ENCODE measurements at places on chromosomes 1 and 21.
A peak's percentile ranks its signal among the peaks of the same experiment; 100 is the strongest.

- DNase-seq: no peak
Measured at GRCh38 chr1:227786673-227787512, 28.6 kb upstream of the PRSS38 start.

GRCh38 chr1:3547055-3548005 is 64.0 kb downstream of the MEGF6 start:
- no peak for DNase-seq

DNA sequence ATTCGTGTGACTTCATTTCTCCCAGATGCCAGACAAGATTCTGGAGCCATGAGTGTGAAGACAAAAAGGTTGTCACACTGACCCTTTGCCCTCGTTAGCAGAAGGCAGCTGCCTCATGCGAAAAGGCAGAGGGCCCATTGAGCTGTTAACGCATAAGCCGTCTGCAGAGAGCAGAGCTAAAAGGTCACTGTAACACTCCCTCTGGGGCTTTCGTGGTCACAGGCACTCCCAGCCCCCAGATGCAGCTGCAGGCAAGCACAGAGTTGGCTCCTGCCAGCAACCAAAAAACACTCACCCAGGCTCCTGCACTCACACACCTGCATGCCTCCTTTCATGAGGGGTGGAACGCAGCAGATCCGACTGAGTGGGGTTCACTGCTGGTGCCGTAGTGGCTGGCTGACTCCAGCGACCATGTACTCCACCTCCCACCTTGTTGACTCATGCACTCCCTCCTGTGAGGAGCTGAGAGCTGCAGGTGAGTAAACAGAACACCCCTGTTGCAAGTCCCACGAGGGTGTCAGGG is 287.5 kb downstream of the SMYD3 start:
- no peak for DNase-seq

DNA sequence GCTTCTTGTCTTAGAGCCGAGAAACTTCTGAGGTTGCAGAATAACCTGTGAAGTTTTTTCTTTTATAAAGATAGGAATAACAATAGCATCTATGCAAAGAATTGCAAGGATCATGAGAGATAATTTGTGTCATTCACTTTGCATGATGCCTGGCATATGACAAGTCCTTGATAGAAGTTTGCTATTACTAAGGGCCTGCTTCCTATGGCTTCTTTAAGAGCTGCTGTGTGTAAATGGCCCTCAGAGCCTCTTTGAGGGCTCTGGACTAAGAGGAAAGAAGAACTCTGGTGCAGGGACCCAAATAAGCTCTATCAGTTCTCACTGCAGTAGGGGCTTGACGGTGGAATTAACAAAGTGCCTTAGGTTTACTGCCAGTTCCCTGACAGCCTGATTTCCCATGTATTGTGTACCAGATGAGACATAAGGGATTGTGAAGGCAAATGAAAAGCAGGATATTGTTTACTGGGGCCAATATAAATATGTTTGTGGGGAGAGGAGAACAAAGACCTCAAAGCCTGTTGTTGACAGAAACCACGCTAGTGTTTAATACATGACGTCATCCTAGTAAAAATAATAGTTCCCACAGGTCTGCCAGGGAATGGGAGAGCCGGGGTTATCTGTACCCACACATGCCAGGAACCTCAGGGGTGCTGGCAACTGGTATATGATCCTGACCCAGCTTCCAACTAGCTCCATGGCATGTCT is 131.2 kb upstream of the UBE2U start:
- no peak for DNase-seq

GRCh38 chr1:196361112-196361714 is 247.0 kb downstream of the KCNT2 start:
- no peak for DNase-seq

GRCh38 chr1:42756956-42757891 is 9.6 kb downstream of the P3H1 start:
- peak; percentile 46 for DNase-seq

DNA sequence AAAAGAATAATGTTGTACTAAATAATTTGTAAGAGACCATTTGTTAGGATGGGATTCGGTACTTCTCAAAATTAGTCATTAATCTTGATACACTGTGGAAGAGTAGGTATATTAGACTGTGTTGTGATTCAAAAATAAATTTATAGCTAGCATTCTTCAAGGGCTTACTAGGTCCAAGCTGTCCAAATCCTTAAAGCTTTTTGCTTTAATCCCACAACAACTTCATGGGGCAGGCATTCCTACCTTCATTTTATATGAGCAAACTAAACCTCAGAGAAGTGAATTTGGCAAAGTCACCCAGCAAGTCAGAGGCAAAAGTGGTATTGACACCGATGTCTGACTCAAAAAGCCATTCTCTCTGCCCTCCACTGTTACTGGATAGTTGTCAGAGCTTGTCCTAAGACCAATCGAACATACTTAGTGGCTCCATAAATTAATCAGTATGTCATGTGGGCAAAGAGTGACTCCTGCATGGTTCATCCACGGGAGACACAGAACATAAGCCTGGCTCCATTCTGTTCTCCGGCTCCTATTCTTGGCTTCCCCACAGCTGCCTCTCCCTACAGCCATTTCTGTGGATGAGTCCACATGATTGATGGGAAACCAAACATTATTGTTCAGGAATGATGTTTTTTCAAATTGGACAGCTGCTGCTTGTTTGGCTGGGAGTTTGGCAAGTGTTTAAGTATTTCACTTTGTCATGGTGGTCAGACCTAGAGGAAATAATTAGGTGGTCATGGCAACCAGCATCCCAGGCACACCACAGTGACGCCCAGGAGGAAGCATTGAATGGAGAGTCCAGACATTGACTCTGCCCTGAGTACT is 133.4 kb upstream of the FGGY start:
- no peak for DNase-seq

DNA sequence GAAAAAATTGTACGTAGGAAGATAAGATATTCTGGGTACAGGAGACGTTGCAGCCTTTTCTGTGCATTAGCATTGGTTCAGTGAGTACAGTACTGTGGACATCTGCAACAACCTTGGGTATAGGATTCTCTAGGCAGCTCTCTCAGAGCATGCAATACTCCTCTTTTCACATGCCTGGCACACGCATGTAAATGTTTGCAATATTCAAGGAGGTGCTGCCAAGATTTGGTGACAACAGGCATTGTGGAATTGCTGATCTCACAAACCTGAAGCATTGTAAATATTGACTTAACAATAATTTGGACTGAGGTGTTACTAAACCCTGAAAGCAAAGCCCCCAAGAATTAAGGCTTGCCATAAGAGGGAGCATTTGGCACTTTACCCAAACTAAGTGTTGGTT is 126.8 kb downstream of the GRIK1 start:
- DNase-seq: no peak

GRCh38 chr21:24336491-24336890 is 1270.8 kb downstream of the MRPL39 start:
- DNase-seq: no peak

- DNase-seq: no peak
Measured at GRCh38 chr1:109986054-109986444, 1.5 kb downstream of the AHCYL1 start.
